ENCODE measurements at places on chromosomes 3 and 15.
A peak's percentile ranks its signal among the peaks of the same experiment; 100 is the strongest.

- no peak for DNase-seq
Measured at GRCh38 chr3:183259621-183260020, 6.6 kb downstream of the B3GNT5 start.

DNA sequence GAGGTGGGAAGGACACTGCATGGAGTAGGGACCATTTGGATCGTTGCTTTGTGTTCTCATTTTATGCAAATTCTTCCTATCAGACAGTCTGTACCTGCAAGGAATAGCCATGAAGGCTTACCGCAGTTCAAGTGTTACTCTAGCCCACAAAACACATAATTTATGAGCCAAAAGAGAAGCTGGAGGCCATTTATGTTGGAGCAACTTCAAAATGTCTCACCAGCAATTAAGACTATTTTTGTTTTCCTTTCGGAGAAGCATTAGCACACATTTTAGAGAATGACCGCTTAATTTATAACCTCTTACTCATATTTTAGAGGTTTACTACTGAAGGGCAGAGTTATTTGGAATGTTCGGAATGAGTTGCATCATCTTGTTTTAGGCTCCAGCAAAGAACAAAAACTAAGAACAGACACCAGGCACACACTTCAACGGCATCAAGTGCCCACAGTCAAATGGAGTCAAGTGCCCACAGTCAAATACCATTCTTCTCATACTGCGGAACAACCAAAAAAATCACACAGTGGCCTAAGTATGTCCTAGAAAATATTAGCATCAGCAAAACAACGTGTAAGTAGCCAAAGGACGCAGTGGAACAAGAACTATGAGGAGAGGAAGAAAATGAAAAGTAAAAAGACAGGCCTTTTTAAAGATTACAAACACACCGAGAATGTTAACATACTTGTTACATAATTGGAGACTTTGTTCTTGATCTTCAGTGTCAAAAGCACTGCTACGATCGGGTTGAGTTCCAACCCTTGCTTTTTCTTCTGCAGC lies 17.5 kb upstream of the GOLGA8J start:
- DNase-seq = no peak

DNA sequence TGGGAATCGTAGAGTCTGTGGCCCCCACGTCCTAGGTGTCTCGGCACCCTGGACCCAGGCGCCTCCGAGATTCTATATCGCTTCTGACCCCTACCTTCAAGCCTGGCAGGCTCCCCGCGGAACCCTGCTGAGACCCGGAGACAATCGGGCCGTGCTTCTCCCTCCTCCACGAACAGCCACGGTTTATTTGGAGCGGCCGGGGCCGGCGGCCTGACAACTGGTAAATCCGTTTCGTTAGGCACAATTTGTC lies 1.4 kb downstream of the GATA2 start:
- peak; percentile 73 for DNase-seq

DNA sequence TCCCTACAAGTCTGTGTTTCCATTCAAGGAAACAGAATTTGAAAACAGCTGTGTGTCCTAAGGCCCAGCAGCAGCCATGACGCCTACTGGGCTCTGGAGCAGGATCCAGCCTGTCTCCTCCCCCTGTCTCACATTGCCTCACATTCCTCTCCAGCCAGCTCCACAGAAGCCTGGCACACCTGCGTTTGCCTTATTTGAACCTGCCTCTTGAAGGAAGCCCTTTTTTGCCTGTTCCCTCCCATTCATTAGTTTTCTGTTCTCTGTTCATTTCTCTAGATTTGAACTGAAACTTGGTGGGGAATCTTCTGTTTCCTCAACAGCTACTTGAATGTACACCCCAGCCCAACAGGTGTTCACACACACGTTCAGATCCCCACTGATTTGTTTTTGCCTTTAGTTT lies 890.5 kb downstream of the TUSC7 start:
- DNase-seq = no peak

- DNase-seq = no peak
Measured at GRCh38 chr3:134611516-134611915, 39.3 kb downstream of the KY start.

- no peak for DNase-seq
Measured at GRCh38 chr3:43790476-43790875, 99.7 kb downstream of the ABHD5 start.

- DNase-seq = no peak
Measured at GRCh38 chr3:105580296-105580965, 213.7 kb downstream of the ALCAM start.

DNA sequence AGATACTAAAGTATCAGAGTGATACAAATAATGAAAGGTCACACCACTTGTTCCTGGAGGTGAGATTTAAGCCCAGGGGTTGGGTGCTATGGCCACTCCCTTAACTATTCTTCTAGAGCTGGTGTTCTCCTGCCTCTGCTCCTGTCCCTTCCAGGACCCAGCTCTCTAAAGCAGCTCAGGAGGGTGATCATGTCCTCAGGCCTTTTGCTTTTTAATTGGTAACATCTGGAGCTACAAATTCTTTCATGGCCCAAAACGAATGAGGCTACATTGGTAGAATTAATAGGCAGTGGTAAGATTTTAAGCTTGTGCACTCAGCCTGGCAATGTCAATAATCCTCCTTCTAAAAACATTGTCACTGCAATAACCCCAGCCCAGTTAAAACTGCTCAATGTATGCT lies 38.2 kb upstream of the CNOT10 start:
- DNase-seq = no peak

- no peak for DNase-seq
Measured at GRCh38 chr15:51499379-51499976, 123.1 kb downstream of the DMXL2 start.

DNA sequence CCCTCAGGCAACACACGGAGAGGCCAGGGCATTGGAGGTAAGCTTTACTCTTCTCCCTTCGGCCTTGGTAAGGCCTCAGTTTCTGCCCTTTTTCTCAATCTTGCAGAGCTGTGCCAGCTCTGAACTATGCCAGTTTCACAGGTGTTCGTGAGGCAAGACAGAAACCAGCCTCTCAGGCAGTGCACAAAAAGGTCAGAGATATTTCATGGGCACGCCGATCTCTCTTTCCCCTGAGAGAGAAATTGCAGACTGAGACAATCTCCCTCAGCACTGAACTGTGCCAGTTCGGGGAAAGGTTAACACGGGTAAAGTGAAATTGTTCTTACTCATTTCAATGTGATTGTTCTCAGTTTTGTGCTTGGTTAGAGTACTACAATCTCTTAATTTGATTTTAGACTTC lies 88.5 kb downstream of the GMNC start:
- DNase-seq = no peak

- no peak for DNase-seq
Measured at GRCh38 chr3:69448877-69449276, 63.0 kb upstream of the FRMD4B start.

DNA sequence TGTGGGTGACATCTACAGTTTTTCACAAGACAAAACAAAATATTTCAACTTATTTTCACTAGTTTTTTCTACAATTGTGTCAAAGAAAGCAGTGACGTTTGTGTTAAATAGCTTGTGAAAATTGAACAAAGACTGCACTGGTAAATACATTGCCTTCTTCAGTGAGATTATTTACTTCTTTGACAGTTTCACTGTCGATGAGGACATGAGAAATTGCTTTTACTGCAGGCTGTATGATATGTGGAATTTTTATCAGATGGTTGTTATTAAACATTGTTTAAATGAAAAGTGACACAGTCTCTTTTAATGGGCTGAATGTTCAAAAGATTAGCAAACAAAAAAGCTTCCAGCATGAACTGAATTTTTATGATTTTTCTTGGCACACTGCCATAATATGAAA lies 773.9 kb upstream of the CADM2 start:
- DNase-seq = no peak

Data from posterior vena cava (tissue), 2 donors.